IPS DF 6.9 (cell line): ENCODE measurements at places on chromosomes 4 and X.

- H3K27me3 ChIP-seq = no peaks in the 10 kb centered on the region
- 0 out of 2 replicates have a peak, but pooled peaks cover 2% of the 10 kb centered on the region for H3K4me1 ChIP-seq
- no peak overlapping the region for H3K27ac ChIP-seq
- no peaks in the 10 kb centered on the region; the same call in 1 of the 2 replicates for H3K36me3 ChIP-seq
These were observed 14.8 kb downstream of the ELOVL6 start for GRCh38 chr4:110183643-110184042.

DNA sequence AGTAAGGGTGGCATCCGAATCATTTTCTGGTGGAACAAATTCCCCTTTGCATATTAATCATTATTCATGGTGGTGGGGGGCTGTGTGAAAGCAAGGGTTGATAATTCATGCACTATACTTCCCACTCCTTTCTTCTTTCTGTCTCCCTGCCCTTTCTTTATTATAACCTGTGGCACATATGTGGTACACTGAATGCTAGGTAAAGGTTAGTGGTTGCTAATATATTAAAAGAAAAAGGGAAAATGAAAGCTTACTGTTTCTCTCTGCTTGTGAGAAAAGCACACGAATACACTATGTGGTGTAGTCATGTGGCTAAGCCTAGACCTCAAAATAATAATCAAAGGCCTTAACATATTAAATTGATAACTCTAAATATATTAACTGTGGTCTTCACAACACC lies 178.4 kb upstream of the RPS6KA3 start:
- DNase-seq = no peak
- H3K4me1 ChIP-seq = no peaks in the 10 kb centered on the region

GRCh38 chr4:156732634-156733033 lies 239.0 kb downstream of the PDGFC start:
- H3K4me3 ChIP-seq = no peak overlapping the region
- DNase-seq = no peak
- H3K27ac ChIP-seq = no peak overlapping the region
- H3K36me3 ChIP-seq = no peaks in the 10 kb centered on the region

- no peak overlapping the region for H3K4me3 ChIP-seq
- no peak for DNase-seq
- H3K27me3 ChIP-seq = no peaks in the 10 kb centered on the region
- no peaks in the 10 kb centered on the region for H3K4me1 ChIP-seq
- no peaks in the 10 kb centered on the region for H3K36me3 ChIP-seq
These were observed 13.5 kb upstream of the GRIA3 start for GRCh38 chrX:123170546-123170945.

DNA sequence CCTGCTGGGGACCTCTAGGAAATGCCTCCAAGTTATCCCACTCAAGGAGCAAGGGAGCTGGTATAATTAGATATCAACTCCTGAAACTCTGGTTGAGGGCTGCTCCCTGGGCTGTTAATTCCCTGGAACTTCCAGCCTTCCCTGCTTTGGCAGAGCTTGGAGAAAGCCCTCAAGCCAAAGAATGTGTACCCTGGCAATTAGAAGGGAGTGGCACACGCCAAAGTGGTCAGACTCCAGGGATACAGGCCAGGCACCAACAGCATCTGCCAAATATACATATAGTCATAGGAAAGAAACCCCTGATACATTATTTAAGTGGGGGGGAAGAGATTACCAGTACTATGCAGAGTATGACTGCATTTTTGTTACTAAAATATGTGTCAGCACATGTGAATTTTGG lies 616.8 kb downstream of the BCOR start:
- no peak overlapping the region for H3K4me3 ChIP-seq
- no peaks in the 10 kb centered on the region for H3K36me3 ChIP-seq
- no peak for DNase-seq
- no peaks in the 10 kb centered on the region; the same call in 1 of the 2 replicates for H3K4me1 ChIP-seq
- H3K27ac ChIP-seq = no peak overlapping the region

- DNase-seq = no peak
- no peak overlapping the region for H3K4me3 ChIP-seq
- H3K4me1 ChIP-seq = no peaks in the 10 kb centered on the region
- H3K36me3 ChIP-seq = peaks cover 2% of the 10 kb centered on the region; the same call in 1 of the 2 replicates
- H3K27me3 ChIP-seq = no peaks in the 10 kb centered on the region
These were observed 25.4 kb downstream of the SEC31A start for GRCh38 chr4:82865592-82865991.

DNA sequence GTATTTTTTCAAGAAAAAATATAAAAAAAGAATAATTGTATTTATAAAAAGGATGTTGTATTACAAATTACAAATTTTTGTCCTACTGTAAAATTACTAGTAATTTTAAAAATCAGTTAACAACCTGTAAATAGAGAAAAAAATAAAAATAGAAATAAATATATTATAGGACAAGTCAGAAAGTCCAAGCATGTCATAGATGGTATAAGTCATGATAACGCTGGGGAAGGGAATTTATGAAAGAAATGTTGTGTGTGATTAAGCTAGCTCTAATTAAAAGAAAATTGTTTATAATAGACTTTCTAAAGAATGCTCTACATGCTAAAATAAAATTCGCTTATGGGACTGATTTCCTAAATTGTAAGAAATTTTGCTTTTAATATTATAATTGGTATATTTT lies 2329.9 kb downstream of the ARAP2 start:
- no peak for DNase-seq
- no peak overlapping the region for H3K27ac ChIP-seq
- H3K27me3 ChIP-seq = no peaks in the 10 kb centered on the region
- H3K4me1 ChIP-seq = no peaks in the 10 kb centered on the region
- no peak overlapping the region for H3K4me3 ChIP-seq

- H3K4me1 ChIP-seq = no peaks in the 10 kb centered on the region
- H3K36me3 ChIP-seq = no peaks in the 10 kb centered on the region
- no peaks in the 10 kb centered on the region for H3K27me3 ChIP-seq
- H3K4me3 ChIP-seq = no peak overlapping the region
- H3K27ac ChIP-seq = no peak overlapping the region
- no peak for DNase-seq
These were observed 48.7 kb downstream of the DDX60 start for GRCh38 chr4:168269896-168270295.

DNA sequence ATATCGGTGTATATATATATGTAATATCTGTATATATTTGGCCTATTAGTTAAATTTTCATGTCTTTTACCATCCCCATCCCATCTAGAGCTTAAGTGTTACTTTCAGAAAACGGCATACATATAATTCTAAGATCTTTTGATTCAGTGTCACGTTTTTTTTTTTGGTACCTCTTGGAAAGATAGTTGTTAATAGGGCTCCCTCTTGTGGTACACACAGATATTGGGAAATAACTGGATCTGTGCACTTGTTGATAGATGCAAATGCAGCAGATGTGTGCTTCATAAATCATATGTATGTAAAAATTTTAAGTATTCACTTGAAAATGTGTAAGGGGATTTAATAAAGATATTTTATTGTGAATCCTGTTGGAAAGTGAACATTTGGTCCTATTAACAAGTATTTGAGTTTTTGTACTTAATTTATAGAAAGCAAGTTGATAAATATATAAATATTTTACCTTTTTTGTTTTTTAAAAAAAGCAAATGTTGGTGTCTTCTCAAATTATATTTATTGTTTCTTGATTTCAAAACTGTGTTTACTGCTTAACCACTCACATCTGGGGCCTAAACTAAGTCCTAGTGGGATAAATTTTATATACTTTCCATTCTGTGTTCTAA lies 74.7 kb downstream of the PAQR3 start:
- no peak overlapping the region for H3K27ac ChIP-seq
- H3K27me3 ChIP-seq = no peaks in the 10 kb centered on the region
- no peaks in the 10 kb centered on the region for H3K4me1 ChIP-seq

DNA sequence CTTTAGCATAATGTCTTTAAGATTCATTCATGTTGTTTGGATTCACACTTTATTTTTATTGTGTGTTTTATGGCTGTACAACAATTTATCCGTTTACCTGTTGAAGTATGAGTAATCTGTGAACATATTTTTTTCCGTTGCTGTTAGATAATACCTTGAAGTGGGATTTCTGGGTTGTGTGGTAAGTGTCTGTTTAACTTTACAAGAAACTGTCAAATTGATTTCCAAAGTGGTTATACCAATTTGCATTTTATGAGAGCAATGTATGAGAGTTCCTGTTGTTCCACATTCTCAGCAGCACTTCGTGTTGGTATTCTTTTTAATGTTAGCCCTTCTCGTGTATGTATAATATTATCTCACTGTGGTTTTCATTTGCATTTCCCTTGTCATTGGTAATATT lies 53.6 kb downstream of the USP53 start:
- H3K27ac ChIP-seq = no peak overlapping the region
- DNase-seq = no peak
- H3K27me3 ChIP-seq = no peaks in the 10 kb centered on the region
- H3K4me1 ChIP-seq = no peaks in the 10 kb centered on the region
- H3K4me3 ChIP-seq = no peak overlapping the region
- no peaks in the 10 kb centered on the region for H3K36me3 ChIP-seq

DNA sequence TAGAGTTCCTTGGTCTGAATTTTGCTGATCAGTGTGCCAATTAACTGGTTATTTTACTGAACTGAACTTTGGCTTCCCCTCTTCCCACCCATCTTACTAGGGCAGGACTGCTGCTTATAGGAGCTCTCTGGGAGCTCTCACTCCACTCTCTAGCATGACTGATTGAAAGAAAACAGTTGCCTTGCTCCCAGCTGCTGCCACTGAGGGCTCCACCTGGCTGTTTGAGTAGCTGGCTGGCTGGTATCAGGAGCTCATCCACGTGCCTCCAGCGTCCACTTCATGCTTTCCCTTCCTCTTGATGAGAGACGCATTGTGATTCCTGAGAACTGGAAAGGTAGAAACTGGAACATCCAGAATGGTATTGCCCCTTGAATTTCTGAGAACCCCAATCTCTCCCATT lies 73.0 kb upstream of the KLHL13 start:
- DNase-seq = no peak
- H3K27me3 ChIP-seq = no peaks in the 10 kb centered on the region
- no peaks in the 10 kb centered on the region for H3K36me3 ChIP-seq
- no peak overlapping the region for H3K4me3 ChIP-seq

DNA sequence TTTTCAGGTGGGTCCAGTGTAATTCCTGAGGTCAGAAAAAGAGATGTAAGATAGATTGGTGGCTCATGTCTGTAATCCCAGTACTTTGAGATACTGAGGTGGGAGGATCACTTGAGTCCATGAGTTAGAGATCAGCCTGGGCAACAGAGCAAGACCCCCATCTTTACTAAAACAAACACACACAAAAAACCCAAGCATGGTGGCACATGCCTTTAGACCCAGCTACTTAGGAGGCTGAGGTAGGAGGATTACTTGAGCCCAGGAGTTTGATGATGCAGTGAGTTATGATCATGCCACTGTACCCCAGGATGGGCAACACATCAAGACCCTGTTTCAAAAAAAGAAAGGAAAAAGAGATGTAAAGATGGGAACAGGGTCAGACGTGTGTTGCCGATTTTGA lies 857.4 kb upstream of the NDST4 start:
- H3K36me3 ChIP-seq = no peaks in the 10 kb centered on the region
- no peak overlapping the region for H3K27ac ChIP-seq
- H3K27me3 ChIP-seq = no peaks in the 10 kb centered on the region

DNA sequence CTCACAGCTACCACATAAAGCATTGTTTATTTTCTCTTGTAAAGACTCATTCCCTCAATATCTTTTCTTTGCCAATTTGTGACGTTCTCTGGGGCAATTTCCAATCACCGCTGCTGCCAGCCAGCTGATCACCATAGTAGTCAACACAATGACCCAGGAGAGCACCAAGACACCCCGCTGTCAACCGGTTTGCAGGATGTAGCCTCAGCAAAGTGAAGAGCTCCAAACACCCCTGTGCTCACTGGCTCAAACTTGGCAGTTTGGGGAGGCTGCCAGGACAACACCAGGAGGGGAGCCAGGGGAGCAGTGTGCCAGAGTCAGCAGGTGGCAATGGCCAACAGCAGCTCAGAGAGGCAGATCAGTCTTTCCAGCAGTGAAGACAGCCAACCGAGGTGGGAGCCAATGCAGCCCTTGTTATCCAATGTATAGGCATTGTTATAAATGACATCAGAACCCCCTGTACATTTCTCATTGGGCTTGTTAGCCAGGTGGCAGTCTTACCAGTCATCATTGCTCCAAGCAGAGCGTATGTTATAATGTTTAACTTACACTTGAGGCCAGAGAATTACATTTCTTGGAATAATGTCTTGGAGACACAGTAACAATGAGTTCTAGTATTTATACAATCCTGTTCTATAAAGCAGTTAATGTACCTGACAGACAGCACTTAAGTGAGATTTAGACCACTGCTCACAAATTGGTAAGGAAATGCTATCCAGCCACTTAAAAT lies 274.9 kb upstream of the GK2 start:
- no peaks in the 10 kb centered on the region for H3K36me3 ChIP-seq
- no peak overlapping the region for H3K4me3 ChIP-seq
- DNase-seq = no peak
- no peak overlapping the region for H3K27ac ChIP-seq
- H3K27me3 ChIP-seq = no peaks in the 10 kb centered on the region; the same call in 1 of the 2 replicates

GRCh38 chr4:25531272-25531671 lies 124.4 kb upstream of the SLC34A2 start:
- H3K4me3 ChIP-seq = no peak overlapping the region
- H3K4me1 ChIP-seq = no peaks in the 10 kb centered on the region
- DNase-seq = no peak
- no peaks in the 10 kb centered on the region for H3K27me3 ChIP-seq
- H3K27ac ChIP-seq = no peak overlapping the region

DNA sequence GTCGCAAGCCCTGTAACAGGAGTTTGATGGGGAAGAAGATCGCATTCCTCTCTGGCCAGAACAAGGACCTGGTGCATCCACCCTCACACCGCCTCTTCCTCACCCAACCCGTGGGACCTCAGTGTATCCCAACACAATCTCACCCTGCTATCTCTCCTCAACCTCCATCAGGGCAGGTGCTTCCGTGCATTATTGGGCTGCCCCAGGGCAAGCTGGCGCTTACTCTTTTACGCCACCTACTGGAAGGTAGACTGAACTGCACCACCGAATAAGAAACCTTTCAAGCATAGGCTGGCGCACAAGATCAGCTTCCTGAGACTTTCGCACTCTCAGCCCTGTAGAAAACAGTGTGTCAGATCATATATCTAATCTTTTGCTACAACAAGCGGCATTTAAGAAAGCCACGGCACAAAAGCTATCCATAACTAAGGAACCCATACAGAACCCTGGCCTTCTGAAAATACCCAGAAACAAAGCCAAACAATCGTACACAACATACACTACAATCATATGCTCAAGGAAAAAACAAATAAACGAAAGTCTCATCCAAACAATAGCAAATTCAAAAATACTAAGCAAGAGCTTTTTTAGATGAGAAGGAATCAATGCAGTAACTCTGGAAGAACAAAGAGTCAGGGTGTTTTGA lies 209.3 kb downstream of the UGT8 start:
- peak; percentile 57 for DNase-seq
- no peaks in the 10 kb centered on the region for H3K36me3 ChIP-seq
- no peak overlapping the region for H3K27ac ChIP-seq
- H3K4me3 ChIP-seq = no peak overlapping the region
- H3K27me3 ChIP-seq = no peaks in the 10 kb centered on the region
